ENCODE measurements at places on chromosomes 2 and 18.

- no peak overlapping the region for H3K27ac ChIP-seq
- no peak for DNase-seq
- no peaks in the 10 kb centered on the region for H3K36me3 ChIP-seq
- H3K4me1 ChIP-seq = peaks cover 30% of the 10 kb centered on the region
- no peak overlapping the region for H3K4me3 ChIP-seq
- no peaks in the 10 kb centered on the region for H3K27me3 ChIP-seq
Measured at GRCh38 chr18:46274266-46274665, 170.1 kb downstream of the HAUS1 start.

DNA sequence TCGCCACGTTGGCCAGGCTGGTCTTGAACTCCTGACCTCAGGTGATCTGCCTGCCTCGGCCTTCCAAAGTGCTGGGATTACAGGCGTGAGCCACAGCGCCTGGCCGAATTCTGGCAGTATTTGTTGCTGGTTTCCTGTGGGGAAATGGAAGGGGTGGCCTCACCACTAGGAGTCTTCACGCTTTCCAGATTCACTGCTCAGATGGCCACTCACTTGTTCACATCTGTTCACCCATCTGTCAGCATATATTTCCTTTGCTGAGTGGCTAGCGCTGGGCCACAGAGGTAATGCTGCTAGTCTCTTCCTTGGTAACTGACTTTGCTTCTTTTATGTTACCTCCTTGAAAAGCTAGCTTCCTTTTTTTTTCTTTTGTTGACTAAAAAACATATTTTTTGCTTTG, 27.2 kb downstream of the TMEM177 start:
- peaks cover 15% of the 10 kb centered on the region for H3K4me1 ChIP-seq
- H3K27me3 ChIP-seq = no peaks in the 10 kb centered on the region
- no peaks in the 10 kb centered on the region for H3K36me3 ChIP-seq
- DNase-seq = no peak
- no peak overlapping the region for H3K27ac ChIP-seq
- no peak overlapping the region for H3K4me3 ChIP-seq

- peaks cover 77% of the 10 kb centered on the region for H3K36me3 ChIP-seq
- no peaks in the 10 kb centered on the region for H3K4me1 ChIP-seq
- no peak overlapping the region for H3K4me3 ChIP-seq
- no peak overlapping the region for H3K27ac ChIP-seq
- DNase-seq = no peak
Measured at GRCh38 chr2:216159646-216160045, 50.5 kb downstream of the XRCC5 start.

GRCh38 chr18:44548291-44549221, 132.1 kb upstream of the SETBP1 start:
- no peaks in the 10 kb centered on the region for H3K36me3 ChIP-seq
- peak; percentile 31 for DNase-seq
- H3K4me3 ChIP-seq = no peak overlapping the region
- H3K4me1 ChIP-seq = no peaks in the 10 kb centered on the region

DNA sequence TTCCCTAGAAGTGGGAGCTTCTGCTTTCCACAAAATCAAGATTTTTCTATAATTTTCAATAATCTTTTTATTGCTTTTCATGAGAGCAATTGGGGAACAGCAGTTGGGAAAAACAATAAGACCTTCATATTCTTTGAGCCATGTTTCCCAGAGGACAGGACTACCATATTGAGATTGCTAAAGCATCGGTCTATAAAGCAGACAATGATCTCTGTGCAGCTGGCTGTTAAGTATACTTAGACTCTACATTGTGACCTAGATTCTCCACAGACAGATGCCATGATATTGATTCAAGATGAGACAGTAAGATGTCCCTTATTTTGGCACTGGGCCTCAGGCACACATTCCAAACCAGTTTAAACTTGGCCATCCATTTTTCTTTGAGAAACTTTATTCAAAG, 1178.7 kb downstream of the SUCLG1 start:
- H3K27ac ChIP-seq = no peak overlapping the region
- no peak overlapping the region for H3K4me3 ChIP-seq
- no peaks in the 10 kb centered on the region for H3K4me1 ChIP-seq
- DNase-seq = no peak

- no peak overlapping the region for H3K27ac ChIP-seq
- peaks cover 26% of the 10 kb centered on the region for H3K27me3 ChIP-seq
- no peaks in the 10 kb centered on the region for H3K4me1 ChIP-seq
- DNase-seq = no peak
- no peaks in the 10 kb centered on the region for H3K36me3 ChIP-seq
Measured at GRCh38 chr2:74751981-74752851, 81.7 kb upstream of the HK2 start.

GRCh38 chr2:191187105-191187829, 36.5 kb upstream of the STAT4 start:
- no peak for DNase-seq
- H3K4me3 ChIP-seq = no peak overlapping the region
- H3K4me1 ChIP-seq = no peaks in the 10 kb centered on the region
- no peaks in the 10 kb centered on the region for H3K27me3 ChIP-seq

GRCh38 chr18:34709750-34710441, at the start of gene DTNA:
Gene DTNA, plus strand, starts transcription at chr18:34710298. Its CDS starts 45,679 bp downstream, at chr18:34755977.
- no peaks in the 10 kb centered on the region for H3K36me3 ChIP-seq
- H3K4me3 ChIP-seq = peak within 1 kb of the TSS; percentile 54
- H3K27me3 ChIP-seq = no peaks in the 10 kb centered on the region
- peak within 1 kb of the TSS; percentile 84 for H3K27ac ChIP-seq
- peaks cover 58% of the 10 kb centered on the region for H3K4me1 ChIP-seq

DNA sequence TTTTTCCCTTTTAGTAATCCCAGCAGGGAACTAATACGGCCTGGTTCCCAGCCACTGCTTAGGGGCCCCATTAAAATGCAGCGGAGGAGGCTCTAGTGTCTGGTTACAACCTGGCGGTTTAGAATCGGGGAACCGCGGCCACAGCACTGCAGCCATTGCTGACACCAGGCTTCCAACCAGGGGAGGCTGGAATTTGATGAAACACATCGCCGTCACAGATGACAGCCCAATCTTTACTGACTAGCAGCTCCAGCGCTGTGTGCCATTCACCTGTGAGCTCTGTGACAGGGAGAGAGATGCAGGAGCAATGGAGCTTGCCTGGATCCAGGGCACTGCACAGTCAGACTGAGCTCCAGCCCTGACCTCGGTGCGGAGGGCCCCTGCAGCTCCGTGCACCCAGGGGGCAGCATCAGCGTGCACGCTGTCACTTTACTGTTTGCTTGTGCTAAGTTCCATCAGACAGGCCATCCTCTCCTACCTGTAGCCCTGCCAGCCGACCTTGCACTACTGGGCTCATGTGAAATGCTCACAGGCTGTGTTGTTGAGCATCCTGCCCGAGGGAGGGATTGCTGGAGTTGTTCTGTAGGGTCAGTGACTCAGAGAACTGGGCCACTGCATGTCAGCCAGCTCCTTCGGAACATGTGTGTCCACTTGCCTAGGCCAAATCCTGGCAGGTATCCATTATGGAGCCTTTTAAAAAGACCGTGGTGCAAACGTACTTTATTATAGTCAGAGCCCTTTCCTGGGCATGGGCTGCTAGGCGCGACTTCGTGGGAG, 203.5 kb downstream of the SEPTIN10 start:
- no peaks in the 10 kb centered on the region for H3K36me3 ChIP-seq
- no peaks in the 10 kb centered on the region for H3K4me1 ChIP-seq
- no peak overlapping the region for H3K27ac ChIP-seq
- H3K27me3 ChIP-seq = no peaks in the 10 kb centered on the region
- DNase-seq = no peak

DNA sequence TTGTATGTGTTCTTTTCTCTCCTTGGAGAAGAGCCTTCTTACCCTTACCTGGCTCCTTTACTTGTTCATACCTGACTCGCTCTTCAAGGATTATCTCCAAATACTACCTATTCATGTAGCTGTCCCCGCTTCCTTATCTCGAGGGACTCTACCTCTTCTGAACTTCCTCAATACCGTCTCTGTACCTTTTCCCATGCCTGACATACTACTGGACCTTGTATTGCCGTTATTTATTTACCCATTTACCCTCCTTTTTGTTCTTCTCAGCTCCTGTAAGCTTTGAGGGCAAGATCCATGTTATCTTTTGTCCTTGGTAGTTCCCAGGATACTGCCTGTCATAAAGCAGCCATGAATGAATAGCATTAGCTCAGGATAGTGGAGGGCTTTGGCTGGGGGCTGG, 32.5 kb downstream of the KCNS3 start:
- DNase-seq = no peak
- H3K4me3 ChIP-seq = no peak overlapping the region
- H3K4me1 ChIP-seq = peaks cover 9% of the 10 kb centered on the region
- no peaks in the 10 kb centered on the region for H3K36me3 ChIP-seq
- no peaks in the 10 kb centered on the region for H3K27me3 ChIP-seq

GRCh38 chr2:117644403-117644802, 170.1 kb upstream of the DDX18 start:
- H3K27me3 ChIP-seq = peaks cover 9% of the 10 kb centered on the region
- H3K4me3 ChIP-seq = no peak overlapping the region
- H3K27ac ChIP-seq = no peak overlapping the region
- no peak for DNase-seq

- DNase-seq = no peak
- no peak overlapping the region for H3K4me3 ChIP-seq
- no peaks in the 10 kb centered on the region for H3K36me3 ChIP-seq
- no peak overlapping the region for H3K27ac ChIP-seq
- no peaks in the 10 kb centered on the region for H3K4me1 ChIP-seq
Measured at GRCh38 chr18:77522051-77522675, 272.5 kb downstream of the GALR1 start.

DNA sequence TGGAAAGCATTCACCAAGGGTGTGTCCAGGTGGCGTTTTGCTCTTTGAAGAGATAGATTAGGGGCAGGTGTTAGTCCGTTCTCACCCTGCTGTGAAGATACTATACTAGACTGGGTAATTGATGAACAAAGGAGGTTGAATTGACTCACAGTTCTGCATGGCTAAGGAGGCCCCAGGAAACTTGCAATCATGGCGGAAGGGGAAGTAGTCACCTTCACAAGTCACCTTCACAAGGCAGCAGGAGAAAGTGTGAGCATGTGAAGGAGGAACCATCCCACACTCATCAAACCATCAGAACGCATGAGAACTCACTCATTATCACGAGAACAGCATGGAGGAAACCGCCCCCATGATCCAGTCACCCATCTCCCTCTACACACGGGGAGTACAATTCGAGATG, 135.7 kb upstream of the NFATC1 start:
- no peaks in the 10 kb centered on the region for H3K4me1 ChIP-seq
- no peak overlapping the region for H3K27ac ChIP-seq
- peaks cover 1% of the 10 kb centered on the region for H3K36me3 ChIP-seq

GRCh38 chr18:68041327-68041726, 524.8 kb upstream of the DSEL start:
- H3K27ac ChIP-seq = no peak overlapping the region
- DNase-seq = no peak
- H3K4me1 ChIP-seq = no peaks in the 10 kb centered on the region
- no peaks in the 10 kb centered on the region for H3K27me3 ChIP-seq
- no peaks in the 10 kb centered on the region for H3K36me3 ChIP-seq

DNA sequence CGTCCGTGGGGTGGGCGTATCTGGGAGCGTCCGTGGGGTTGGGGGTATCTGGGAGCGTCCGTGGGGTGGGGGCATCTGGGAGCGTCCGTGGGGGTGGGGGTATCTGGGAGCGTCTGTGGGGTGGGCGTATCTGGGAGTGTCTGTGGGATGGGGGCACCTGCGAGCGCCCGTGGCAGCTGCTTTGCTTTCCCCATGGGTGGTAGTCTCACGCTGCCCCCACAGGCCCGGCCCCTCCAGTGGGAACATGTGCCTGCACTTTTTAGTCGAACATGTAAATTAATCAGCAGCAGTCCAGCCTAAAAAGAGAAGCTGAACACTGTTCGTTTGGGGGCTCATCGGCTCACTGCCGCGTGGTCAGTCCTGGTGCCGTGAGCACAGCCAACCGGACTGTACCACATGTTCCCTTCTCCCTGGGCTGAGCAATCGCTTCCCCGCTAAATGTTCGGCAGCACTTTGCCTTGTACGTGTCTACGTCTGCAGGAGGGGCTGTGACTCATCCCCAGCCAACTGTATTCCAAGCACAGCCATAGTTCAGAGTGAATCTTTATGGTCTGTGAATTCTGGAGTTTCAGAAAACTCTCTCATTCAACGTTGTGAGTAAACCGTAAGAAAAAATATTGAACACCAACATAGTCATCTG, 271.5 kb downstream of the AGAP1 start:
- peaks cover 5% of the 10 kb centered on the region for H3K4me1 ChIP-seq
- H3K4me3 ChIP-seq = no peak overlapping the region
- no peak overlapping the region for H3K27ac ChIP-seq
- no peak for DNase-seq

DNA sequence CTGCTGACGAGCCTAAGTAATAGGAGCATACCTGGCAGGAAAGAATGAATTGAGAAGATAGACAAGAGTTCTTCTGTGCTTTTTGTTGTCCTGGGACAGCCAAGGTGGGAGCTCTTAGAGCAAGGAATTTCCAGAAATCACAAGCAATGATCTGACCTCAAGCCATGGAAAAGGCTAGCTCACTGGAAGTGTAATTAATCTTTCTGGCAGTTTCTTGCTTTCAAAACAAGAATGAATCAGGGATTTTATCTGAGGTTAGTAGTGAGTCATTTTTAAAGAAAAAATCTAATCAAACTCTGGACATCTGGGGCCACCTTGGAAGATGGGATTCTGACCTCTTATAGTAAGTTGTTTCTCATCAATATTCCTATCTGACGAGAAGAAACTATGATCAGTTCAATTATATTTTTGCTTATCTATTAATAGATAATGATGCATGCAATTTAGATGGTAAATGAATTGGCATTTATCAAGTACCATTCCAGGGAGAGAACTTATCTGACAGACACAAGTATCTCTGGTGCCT, 98.0 kb downstream of the ADCYAP1 start:
- no peaks in the 10 kb centered on the region for H3K36me3 ChIP-seq
- H3K4me1 ChIP-seq = no peaks in the 10 kb centered on the region
- DNase-seq = no peak
- no peaks in the 10 kb centered on the region for H3K27me3 ChIP-seq
- H3K4me3 ChIP-seq = no peak overlapping the region

DNA sequence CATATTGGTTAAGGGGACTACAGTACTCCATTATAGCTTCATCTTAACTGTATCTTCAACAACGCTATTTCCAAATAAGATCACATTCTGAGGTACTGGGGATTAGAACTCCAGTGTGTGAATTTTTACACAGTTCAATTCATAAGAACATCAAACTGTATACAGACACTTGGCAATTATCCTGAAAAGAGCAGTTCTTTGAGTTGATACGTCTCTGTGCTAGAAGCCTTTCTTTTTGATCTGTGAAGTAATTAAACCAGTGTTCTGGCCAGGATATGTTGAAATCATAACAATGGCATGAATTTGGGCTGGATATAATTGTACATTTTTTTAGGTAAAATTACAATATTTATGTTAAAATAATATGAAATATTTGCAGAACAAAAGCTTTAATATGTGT, 93.5 kb upstream of the ITPRID2 start:
- no peak overlapping the region for H3K4me3 ChIP-seq
- no peak for DNase-seq
- no peaks in the 10 kb centered on the region for H3K27me3 ChIP-seq
- no peaks in the 10 kb centered on the region for H3K4me1 ChIP-seq
- no peak overlapping the region for H3K27ac ChIP-seq

- no peaks in the 10 kb centered on the region for H3K36me3 ChIP-seq
- no peak overlapping the region for H3K27ac ChIP-seq
- peaks cover 28% of the 10 kb centered on the region for H3K4me1 ChIP-seq
- DNase-seq = no peak
- H3K27me3 ChIP-seq = peaks cover 99% of the 10 kb centered on the region
Measured at GRCh38 chr2:176111309-176111663, 4.2 kb downstream of the HOXD11 start.
